ENCODE measurements at places on chromosomes 1 and 21. TPM values are rescaled to one million over a fixed set of nuclear protein-coding genes. Genes with fewer than 3 reads are reported as not detected.

Gene FAM72B
- 0.27 TPM for total RNA-seq

DNA sequence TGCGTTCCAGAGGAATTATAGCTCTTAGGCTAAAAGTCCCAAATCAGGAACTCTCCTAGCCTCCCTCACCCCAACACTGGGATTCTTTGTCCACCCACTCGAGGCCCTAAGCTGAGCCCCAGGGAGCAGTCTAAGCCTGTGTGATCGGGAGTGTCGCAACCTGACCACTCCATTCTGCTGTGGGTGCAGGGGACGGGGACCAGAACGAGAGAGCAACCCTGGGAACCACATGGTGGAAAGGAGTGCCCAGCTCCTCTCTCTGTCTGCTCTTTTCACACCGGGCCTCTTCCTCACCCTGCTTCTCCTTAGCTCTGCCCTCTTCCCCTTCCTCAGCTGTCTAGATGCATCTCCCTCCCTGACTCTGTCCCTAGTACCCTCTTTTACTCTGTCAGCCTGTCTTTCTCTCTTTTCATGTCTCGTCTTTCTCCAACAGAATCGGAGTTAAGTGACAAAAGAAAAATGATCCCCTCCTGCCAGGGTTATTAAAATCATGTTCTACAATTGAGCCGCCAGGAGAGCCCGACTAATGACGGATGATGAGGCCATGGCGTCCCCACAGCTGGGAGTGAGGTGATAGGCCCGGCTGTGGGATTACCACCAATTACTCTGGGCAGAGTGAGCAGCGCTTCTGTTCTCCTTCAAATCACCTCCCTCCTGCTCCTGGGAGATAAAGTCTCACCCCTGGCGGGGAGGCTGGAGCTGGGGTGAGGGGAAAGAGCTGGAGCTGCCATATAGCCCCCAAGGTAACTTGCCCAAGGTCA is 34.5 kb upstream of the CSF3R start:
- DNase-seq = no peak

Gene ERICH3
- total RNA-seq = under 0.01 TPM

GRCh38 chr1:24745711-24746413 is 615 bp downstream of the CLIC4 start:
- DNase-seq = peak; percentile 34

DNA sequence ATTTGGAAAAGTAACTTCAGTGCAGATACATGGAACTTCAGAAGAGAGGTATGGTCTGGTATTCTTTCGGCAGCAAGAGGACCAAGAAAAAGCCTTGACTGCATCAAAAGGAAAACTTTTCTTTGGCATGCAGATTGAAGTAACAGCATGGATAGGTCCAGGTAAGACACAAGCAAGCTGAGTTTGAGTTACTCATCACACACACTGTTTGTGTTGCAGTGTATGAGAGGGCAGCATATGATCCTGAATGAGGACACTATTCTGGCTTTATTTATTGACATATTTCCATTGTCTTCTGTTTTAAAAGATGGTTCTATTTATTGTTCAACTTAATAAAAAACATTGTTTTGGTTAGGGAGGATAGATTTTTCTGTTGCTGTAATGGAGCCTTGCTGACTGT is 63.6 kb downstream of the SPEN start:
- no peak for DNase-seq

- no peak for DNase-seq
These were observed 38.2 kb downstream of the DHX9 start for GRCh38 chr1:182877331-182877730.

Gene HES2
- total RNA-seq = under 0.01 TPM

GRCh38 chr1:119068427-119068826 is 72.0 kb downstream of the WARS2 start:
- no peak for DNase-seq

DNA sequence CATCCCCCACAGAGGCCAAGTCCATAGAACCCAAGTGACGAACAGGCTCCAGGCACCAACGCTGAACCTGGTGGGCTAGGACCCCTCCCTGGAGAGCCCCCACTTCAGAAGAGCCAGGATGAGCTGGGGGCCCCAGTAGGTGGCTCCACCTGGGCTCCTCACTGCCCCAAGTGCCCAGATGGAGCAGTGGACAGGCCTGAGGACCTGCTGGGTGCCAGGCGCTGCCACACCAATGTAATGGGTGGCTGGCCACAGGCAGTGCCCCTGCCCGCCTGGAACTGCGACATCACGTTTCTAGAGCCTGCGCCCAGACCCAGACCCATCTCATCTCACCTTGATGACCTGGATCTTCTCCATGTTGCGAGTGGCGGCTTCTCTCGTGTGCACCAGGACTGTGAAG is 5.6 kb downstream of the MAD2L2 start:
- no peak for DNase-seq

DNA sequence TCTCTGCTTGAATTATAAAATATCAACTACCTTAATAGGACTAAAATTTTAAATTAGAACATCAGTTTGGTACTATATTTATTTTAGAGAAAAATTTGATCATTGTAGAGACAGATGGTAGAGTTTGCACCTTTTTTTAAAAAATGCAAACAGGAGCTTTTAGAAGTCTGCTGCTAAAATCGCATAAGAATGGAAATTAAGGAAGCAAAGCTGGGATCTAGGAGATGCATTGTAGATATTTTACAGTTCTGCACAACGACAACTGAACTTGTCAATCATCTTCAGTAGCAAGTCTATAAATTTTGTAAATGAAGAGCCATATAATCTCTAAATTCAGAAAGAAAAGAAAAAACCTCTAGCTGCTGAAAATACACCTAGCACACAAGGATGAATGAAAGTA is 185.6 kb upstream of the KCNK2 start:
- DNase-seq = no peak

GRCh38 chr1:21290546-21290944 is 282 bp upstream of the ECE1 start:
- peak; percentile 36 for DNase-seq

GRCh38 chr1:82106672-82107071 is 305.9 kb downstream of the ADGRL2 start:
- DNase-seq = no peak

GRCh38 chr1:18855573-18855972 is 3.9 kb downstream of the TAS1R2 start:
- no peak for DNase-seq

Gene PRDM16
- total RNA-seq = 19.9 TPM

DNA sequence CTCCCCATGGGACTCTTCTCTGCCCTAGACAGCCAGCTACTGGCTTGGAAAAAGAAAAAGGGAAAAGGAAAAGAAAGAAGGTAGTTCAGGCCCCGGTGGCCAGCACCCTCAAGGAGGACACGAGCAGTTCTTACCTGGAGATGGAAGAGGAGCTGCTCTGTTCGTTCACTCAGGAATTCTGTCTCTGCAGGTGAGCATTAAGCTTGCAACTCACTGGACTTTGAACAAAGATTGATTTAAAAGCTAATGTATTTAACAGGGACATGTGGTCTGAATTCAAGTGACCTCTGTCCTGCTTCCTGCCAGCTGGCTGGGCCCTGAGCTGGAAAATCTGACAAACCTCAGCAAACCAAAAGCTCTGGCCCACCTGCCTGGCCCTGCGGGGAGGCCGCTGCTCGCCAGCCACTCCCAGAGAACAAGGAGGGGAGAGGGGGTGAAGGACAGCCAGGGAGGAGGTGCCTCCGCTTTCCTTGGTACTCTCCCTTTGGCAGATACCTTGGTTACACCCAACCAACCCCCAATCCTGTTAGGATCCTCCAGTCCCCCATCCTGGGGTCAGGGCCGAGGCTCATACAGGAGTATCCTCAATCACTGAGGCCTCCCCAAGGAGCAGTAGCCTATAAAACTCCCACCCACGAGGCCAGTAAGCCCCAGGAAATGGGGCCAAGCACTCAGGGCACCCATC is at the start of gene PDZK1:
PDZK1 (minus strand) TSS at position 186 of the 685 bp plus-strand sequence. CDS start 19,347 bp downstream, outside the sequence.
- no peak for DNase-seq

DNA sequence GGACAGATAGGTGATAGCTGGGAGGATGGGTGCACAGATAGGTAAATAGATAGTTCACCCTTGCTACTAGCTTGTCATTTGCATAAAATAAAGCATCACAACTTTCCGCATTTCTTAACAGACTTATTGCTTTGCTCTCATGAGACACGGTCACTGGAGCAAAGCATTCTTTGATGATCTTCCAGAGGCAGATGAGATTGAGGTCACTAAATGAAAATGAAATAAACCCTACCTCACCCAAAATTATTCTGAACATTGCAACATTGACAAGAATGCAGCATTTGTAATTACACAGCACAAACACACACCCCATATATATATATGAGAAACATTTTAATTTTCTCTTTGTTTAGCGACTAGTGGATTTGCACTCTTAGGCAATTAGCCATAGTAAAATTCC is 107.6 kb downstream of the SNX7 start:
- DNase-seq = no peak

Gene TMEM240
- 1.1 TPM for total RNA-seq

- peak; percentile 40 for DNase-seq
These were observed at the start of gene COL18A1 for GRCh38 chr21:45404730-45405270. Gene COL18A1, plus strand, starts transcription at chr21:45405165. Its CDS starts 66 bp downstream, at chr21:45405231.

- DNase-seq = no peak
These were observed 171.8 kb upstream of the IVNS1ABP start for GRCh38 chr1:185488808-185489207.

GRCh38 chr1:28296401-28297261 is 32.2 kb upstream of the MED18 start:
- no peak for DNase-seq

Gene ALX3
- not detected for total RNA-seq

Gene ROR1
- under 0.01 TPM for total RNA-seq

Gene SLC2A5
- 63.8 TPM for total RNA-seq

All from hematopoietic multipotent progenitor cell (in vitro differentiated cells).